Mammary epithelial cell (primary cell): ENCODE measurements at places on chromosomes 16 and 17. TPM values are rescaled to one million over a fixed set of nuclear protein-coding genes. Genes with fewer than 3 reads are reported as not detected.

PIPOX gene
- total RNA-seq, result 1.2 TPM

OR1F1 gene
- 0.35 TPM in 1 of 2 replicates, not detected in the other for total RNA-seq

CSH1 gene
- total RNA-seq, result not detected in 2 replicates

PRSS33 gene
- total RNA-seq, result not detected in 2 replicates

DHRS7C gene
- not detected for total RNA-seq

ABCC11 gene
- total RNA-seq, result 0.19 and 0.47 TPM in 2 replicates

DDX42 gene
- 106 and 112 TPM in 2 replicates for total RNA-seq

CCDC43 gene
- total RNA-seq, result 36.4 and 46.8 TPM in 2 replicates

IRX5 gene
- total RNA-seq, result 5.4 and 7.6 TPM in 2 replicates

SPNS2 gene
- total RNA-seq, result not detected in 2 replicates

C17orf78 gene
- not detected in 2 replicates for total RNA-seq

ITGAL gene
- not detected in 2 replicates for total RNA-seq

ITGAX gene
- not detected for total RNA-seq

TOX3 gene
- total RNA-seq, result not detected in 2 replicates

KRT31 gene
- not detected for total RNA-seq

DBF4B gene
- 1.3 TPM for total RNA-seq

ZFHX3 gene
- total RNA-seq, result 11.3 and 12.0 TPM in 2 replicates

MYH8 gene
- total RNA-seq, result not detected

OR1A1 gene
- not detected for total RNA-seq

AKTIP gene
- 24.1 and 31.2 TPM in 2 replicates for total RNA-seq

BAHCC1 gene
- total RNA-seq, result 3.8 and 9.1 TPM in 2 replicates

FA2H gene
- total RNA-seq, result not detected

XAF1 gene
- 0.43 and 0.71 TPM in 2 replicates for total RNA-seq

HMOX2 gene
- total RNA-seq, result 55.8 TPM

CES5A gene
- not detected for total RNA-seq

CLDN6 gene
- total RNA-seq, result not detected in 2 replicates

GALNS gene
- total RNA-seq, result 20.3 and 29.8 TPM in 2 replicates

PHOSPHO1 gene
- total RNA-seq, result 0.56 TPM in 1 of 2 replicates, not detected in the other

GSG1L gene
- not detected in 2 replicates for total RNA-seq

ODAD4 gene
- total RNA-seq, result 0.83 TPM

SPN gene
- not detected for total RNA-seq

NOG gene
- total RNA-seq, result 2.3 TPM

CUEDC1 gene
- total RNA-seq, result 1.8 TPM

COQ7 gene
- total RNA-seq, result 13.1 and 15.7 TPM in 2 replicates

NPIPB8 gene
- total RNA-seq, result 0.50 TPM

PERCC1 gene
- 0.33 TPM for total RNA-seq

CCL13 gene
- not detected for total RNA-seq

DDX52 gene
- total RNA-seq, result 31.2 and 36.7 TPM in 2 replicates

CCDC78 gene
- total RNA-seq, result 3.0 TPM

ZNF287 gene
- 6.7 TPM for total RNA-seq

SULT1A4 gene
- total RNA-seq, result 0.33 TPM

ACBD4 gene
- total RNA-seq, result 6.3 and 8.1 TPM in 2 replicates

CASKIN2 gene
- total RNA-seq, result 10.5 TPM
